ENCODE measurements at places on chromosomes 2 and 18. TPM values are rescaled to one million over a fixed set of nuclear protein-coding genes. Genes with fewer than 3 reads are reported as not detected.

GRCh38 chr2:173205375-173205774, 129.7 kb downstream of the MAP3K20 start:
- no peaks in the 10 kb centered on the region for H3K27me3 ChIP-seq
- no peaks in the 10 kb centered on the region for H3K36me3 ChIP-seq
- H3K27ac ChIP-seq = no peak overlapping the region
- H3K4me3 ChIP-seq = no peak overlapping the region
- no peaks in the 10 kb centered on the region for H3K4me1 ChIP-seq

- no peaks in the 10 kb centered on the region for H3K27me3 ChIP-seq
- peaks cover 19% of the 10 kb centered on the region for H3K36me3 ChIP-seq
Measured at GRCh38 chr2:171469176-171469575, 35.1 kb downstream of the DCAF17 start.

Gene RFTN2
- 76.5 TPM for total RNA-seq

- H3K4me1 ChIP-seq = peaks cover 4% of the 10 kb centered on the region
- no peak overlapping the region for H3K27ac ChIP-seq
- H3K36me3 ChIP-seq = no peaks in the 10 kb centered on the region
- DNase-seq = no peak
- no peaks in the 10 kb centered on the region for H3K27me3 ChIP-seq
- no peak overlapping the region for H3K4me3 ChIP-seq
Measured at GRCh38 chr18:11728249-11728648, 39.2 kb downstream of the GNAL start.

DNA sequence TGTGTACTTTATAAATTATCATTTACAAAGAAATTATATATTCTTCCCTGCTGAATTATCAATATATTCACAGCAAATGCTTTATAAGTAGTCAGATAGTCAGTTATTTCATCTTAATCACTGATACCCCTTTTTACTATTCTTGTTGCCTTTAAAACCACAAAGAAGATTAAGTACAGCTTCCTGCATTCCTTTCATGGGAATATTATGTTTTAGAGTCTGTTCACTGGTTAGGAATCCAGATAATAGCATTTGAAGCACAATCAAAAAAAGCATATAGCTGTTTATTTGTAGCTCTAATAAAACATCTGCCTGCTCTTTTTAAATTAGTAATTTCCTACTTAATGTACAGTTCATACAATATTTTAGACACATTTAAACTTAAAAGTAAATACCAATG, 508.9 kb downstream of the FBXO15 start:
- no peaks in the 10 kb centered on the region for H3K36me3 ChIP-seq
- DNase-seq = no peak
- no peak overlapping the region for H3K4me3 ChIP-seq
- no peak overlapping the region for H3K27ac ChIP-seq

DNA sequence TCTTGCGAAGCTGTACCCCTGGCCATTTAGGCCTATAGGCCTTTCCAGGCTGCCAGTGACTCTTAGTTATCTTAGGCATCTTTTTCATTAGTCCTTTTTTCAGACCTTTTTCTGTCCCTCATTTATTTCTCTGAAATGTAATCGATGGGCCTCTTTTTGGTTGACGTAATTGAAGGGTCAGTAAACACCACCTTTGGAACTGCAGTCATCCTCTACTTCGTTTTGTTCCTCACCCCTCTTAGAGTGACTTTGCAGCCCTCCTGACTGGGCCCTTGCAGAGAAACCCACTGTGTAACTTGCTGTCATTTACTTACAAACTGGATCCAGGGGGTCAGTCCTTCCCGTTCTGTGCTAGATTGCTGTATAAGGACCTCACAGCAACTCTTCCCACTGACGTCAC, 23.2 kb downstream of the CENPO start:
- H3K4me3 ChIP-seq = no peak overlapping the region
- no peak for DNase-seq
- H3K27ac ChIP-seq = no peak overlapping the region
- H3K36me3 ChIP-seq = peaks cover 32% of the 10 kb centered on the region
- H3K4me1 ChIP-seq = peaks cover 7% of the 10 kb centered on the region

DNA sequence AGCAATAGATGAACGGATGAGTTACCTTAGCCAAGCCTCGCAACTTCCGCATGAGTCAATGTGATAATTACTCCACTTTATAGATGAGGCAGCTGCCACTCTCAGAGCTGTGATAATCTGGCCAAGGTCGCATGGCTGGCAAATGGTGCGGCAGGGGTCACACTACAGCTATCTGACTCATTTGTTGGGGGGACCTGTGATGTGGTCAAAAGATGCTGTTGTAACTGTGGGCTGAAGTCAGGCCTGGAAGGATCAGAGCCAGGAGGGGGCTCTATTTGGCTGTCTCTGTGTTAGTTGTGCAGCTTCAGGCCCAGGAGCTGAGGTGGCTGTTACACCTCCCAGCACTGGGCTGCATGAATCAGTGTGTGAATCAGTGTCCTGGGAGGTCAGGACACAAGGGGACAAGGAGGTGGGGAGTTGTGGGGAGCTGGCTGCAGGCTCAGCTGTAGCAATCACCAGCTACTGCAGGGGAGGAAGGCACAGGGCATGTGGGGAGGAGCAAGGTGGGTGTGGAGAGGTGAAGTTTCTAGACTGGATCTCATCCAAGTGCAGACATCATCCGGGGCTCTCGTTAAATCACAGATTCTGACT, 33.1 kb downstream of the NGEF start:
- H3K4me3 ChIP-seq = no peak overlapping the region
- no peaks in the 10 kb centered on the region for H3K27me3 ChIP-seq
- H3K36me3 ChIP-seq = no peaks in the 10 kb centered on the region

DNA sequence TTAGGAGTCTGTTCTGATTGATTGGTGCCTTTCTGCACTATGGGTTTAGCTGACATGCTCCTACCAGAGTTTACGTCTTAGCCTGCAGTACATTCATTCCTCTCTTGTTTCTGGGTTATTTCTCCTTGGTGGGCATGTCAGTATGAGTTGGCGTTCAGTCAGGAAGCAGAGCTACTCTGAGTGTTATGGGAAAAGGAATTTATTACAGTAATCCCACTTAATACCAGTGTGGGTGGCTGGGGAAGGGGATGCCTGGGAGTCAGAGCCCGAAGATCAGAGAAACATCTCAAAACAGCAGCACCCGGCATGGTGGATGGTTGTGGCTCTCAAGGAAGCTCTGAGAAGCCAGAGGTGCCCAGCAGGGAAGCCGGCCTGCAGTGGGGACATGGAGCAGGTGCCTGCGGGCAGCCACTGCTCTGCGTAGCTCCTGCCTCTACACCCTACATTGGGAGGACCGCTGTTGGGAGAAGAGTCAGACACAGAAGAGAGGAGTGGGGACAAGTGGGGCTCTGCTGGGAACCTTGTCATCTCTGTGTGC, 48.9 kb downstream of the RAB31 start:
- H3K4me3 ChIP-seq = no peak overlapping the region
- H3K27ac ChIP-seq = no peak overlapping the region
- H3K36me3 ChIP-seq = no peaks in the 10 kb centered on the region
- H3K27me3 ChIP-seq = no peaks in the 10 kb centered on the region
- H3K4me1 ChIP-seq = peaks cover 10% of the 10 kb centered on the region

Gene MOGAT1
- 0.20 TPM for total RNA-seq

Gene CCDC141
- total RNA-seq = 4.4 TPM

DNA sequence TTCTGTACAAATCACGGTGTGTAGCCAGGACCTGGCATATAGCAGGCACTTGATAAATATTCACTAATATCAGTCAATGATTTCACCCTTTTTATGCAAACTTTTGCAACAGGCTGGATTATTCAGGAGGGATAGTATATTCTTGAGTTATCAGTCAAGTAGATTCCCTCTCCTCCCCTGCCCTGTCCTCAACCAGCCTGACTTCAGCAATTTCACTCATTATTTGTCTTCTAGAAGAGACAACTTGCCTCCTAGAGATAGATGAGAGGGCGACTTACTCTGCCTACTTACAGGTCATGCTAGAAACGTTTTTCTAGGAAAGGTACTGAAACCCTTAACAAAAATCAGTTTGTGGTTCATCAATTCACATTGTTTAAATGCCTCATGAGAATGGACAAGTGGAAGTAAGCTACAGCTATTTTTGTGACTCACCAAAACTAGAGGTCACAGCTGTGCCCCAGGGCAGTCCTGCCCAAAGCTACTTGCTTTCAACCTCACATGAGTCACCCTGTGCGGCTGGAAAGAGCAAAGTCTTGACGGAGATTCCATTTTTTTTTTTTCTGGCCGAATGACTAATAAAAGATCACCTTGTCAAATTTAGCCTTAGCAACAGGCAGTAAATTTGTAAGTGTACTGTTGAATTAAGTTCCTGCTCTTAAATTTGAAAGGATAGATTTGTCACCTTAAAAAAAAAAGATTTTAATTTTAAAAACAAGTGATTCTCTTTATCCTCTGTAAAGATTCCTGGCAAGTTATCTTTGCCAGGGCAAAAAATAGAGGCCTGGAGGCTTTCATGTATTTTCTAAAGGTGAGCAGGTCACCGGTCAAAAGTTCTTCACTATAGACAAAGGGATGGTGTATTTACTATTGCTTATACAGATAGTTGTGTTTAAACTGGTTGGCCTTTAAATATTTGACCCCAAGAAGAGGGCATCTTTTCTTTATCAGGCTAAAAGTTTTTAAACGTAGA, 109.0 kb upstream of the SLC35G4 start:
- no peaks in the 10 kb centered on the region for H3K36me3 ChIP-seq
- DNase-seq = no peak
- no peak overlapping the region for H3K27ac ChIP-seq
- no peaks in the 10 kb centered on the region for H3K27me3 ChIP-seq
- H3K4me3 ChIP-seq = no peak overlapping the region

GRCh38 chr2:143177096-143177786, 48.0 kb downstream of the ARHGAP15 start:
- H3K36me3 ChIP-seq = no peaks in the 10 kb centered on the region
- no peaks in the 10 kb centered on the region for H3K4me1 ChIP-seq
- no peak overlapping the region for H3K27ac ChIP-seq
- H3K27me3 ChIP-seq = no peaks in the 10 kb centered on the region
- no peak overlapping the region for H3K4me3 ChIP-seq
- DNase-seq = no peak

Gene LCT
- total RNA-seq = 0.10 TPM

DNA sequence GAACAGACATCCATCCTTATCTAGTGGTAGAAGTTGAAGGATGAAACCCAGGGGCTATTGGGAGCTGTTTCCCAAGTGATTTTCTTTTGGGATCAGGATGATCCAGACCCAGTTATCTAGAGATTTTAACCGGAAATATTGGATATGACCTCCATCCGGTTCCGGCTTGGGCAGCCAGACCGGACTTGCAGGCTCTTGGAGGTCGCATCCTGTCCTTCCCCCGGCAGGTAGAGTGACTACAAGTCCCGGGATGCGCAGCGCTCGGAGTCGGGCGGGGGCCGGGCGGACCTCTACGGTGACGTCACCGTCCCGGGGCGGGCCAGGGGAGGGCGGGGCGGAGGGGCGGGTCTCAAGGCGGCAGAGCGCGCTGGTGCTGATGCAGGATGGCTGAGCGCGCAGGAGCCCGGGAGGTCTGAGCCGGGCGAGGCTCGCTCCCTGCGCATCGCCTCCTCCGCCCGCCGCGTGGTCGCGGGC, at the start of gene KIF5C:
Gene KIF5C, plus strand, starts transcription at position 360 of the 474 bp plus-strand sequence. CDS start 391 bp downstream, outside the sequence.
- H3K4me1 ChIP-seq = peaks cover 18% of the 10 kb centered on the region
- H3K4me3 ChIP-seq = peak within 1 kb of the TSS; percentile 64
- H3K27ac ChIP-seq = peak within 1 kb of the TSS; percentile 61

Gene KIAA2012
- 5.7 TPM for total RNA-seq

- no peaks in the 10 kb centered on the region for H3K27me3 ChIP-seq
- no peaks in the 10 kb centered on the region for H3K36me3 ChIP-seq
- no peak overlapping the region for H3K27ac ChIP-seq
- no peaks in the 10 kb centered on the region for H3K4me1 ChIP-seq
Measured at GRCh38 chr2:40168032-40168431, 283.9 kb downstream of the SLC8A1 start.

- H3K27ac ChIP-seq = no peak overlapping the region
- DNase-seq = no peak
- no peak overlapping the region for H3K4me3 ChIP-seq
- H3K36me3 ChIP-seq = no peaks in the 10 kb centered on the region
- H3K27me3 ChIP-seq = no peaks in the 10 kb centered on the region
Measured at GRCh38 chr2:98870516-98871158, 65.4 kb downstream of the CRACDL start.

GRCh38 chr18:9244376-9244775, 90.2 kb upstream of the TWSG1 start:
- H3K36me3 ChIP-seq = no peaks in the 10 kb centered on the region
- no peak overlapping the region for H3K4me3 ChIP-seq
- no peaks in the 10 kb centered on the region for H3K4me1 ChIP-seq
- no peaks in the 10 kb centered on the region for H3K27me3 ChIP-seq
- H3K27ac ChIP-seq = no peak overlapping the region
- no peak for DNase-seq

DNA sequence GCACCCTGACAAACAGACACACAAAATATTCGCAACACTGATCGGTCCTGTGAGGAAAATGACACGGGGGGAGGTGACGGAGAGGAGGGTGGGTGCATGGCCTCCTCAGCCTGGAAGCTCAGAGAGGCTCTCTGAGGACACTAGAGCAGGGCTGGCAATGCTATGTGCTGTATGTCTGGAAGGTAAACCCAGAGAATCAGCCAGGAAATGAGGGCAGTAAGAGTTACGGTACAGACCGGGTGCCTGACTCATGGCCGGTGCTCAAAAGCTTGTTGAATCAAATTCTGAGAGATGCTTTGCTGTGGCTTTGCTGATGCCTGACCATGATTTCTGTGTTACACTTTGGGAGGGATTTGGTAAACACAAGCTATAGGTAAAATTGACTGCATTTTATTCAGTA, 81.9 kb downstream of the CCDC93 start:
- DNase-seq = no peak
- H3K36me3 ChIP-seq = peaks cover 24% of the 10 kb centered on the region
- H3K4me3 ChIP-seq = no peak overlapping the region
- no peak overlapping the region for H3K27ac ChIP-seq
- no peaks in the 10 kb centered on the region for H3K27me3 ChIP-seq
- H3K4me1 ChIP-seq = peaks cover under 1% of the 10 kb centered on the region

Data from spinal cord (tissue), 10 donors.